HL-60 (cell line): ENCODE measurements at places on chromosomes 3 and 15.

DNA sequence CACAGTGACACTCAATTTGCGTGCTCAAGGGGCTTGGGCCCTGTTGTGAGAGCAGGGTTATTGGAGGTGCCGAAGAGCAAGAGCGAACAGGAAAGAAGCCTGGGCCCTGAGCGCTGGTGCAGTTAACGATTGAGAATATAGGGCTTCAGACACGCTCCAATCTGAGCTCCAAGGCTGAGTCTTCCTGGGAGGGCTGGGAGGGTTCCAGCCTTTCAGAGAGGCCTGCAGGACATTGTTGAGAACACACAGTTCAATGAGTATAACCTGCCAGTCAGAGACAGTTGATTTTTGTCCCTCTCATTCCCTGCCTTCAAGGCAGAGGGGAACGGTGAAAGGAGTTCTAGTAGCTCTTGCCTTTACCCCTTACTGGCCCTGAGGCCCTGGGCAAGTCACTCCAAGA is 47.3 kb downstream of the GLDN start:
- no peak for DNase-seq

DNA sequence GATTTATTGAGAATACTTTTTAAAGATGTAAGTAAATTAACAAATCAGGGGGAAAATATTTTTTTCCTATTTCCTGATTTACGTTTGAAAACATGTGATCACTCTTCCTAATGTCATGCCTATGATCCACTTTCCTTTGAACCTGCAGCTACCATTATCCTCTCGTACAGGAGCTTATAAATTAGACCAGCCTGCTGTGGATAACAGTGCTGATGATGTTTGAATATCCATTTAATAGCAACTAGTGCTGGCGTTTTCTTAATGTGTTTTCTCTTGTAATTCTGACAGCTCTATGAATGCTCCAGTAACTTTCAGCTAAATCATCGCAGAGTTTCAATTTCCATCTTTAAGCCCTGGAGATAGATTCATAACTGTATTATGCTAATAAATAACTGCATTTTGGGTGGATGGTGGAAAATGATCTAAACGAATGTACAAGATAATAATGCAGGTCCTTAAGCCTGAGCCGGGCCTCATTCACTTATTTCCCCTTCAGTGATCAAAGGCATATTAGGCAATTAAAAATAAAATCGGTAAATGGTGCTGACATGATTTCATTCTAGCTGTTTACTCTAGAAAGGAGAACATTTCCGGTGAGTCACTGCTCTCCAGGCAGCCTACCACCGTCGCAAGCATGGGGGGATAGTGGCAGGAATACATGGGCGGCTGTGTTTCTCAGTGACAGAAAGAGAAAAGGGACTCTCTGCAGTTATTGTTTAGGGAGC is 58.5 kb upstream of the SLC24A5 start:
- DNase-seq = no peak

GRCh38 chr3:31620656-31621055 is 87.9 kb downstream of the STT3B start:
- no peak for DNase-seq

- no peak for DNase-seq
Measured at GRCh38 chr3:38528457-38528856, 32.3 kb downstream of the EXOG start.

GRCh38 chr3:197994736-197995135 is 34.7 kb downstream of the LMLN start:
- no peak for DNase-seq

- DNase-seq = no peak
Measured at GRCh38 chr15:42153874-42154211, 2.6 kb downstream of the PLA2G4F start.

GRCh38 chr3:160226026-160226907 is 1.0 kb downstream of the C3orf80 start:
- no peak for DNase-seq

DNA sequence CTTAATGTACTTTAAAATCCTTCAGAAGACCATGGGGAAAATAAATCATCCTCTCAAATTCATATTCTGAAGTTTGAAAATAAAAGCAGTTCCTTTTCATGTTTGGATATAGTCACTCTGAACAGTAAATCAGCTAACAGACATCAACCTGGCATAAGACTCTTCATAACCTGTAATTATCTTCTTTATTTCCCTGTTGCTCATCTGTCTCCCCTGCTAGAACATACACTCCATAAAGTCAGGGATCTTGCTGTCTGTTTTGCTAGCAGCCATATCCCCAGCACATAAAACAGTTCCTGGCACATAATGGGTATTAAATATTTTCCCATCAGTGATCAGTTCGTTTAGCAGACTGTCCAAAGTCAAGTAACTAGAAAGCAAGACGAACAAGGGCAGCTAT is 11.2 kb downstream of the VGLL4 start:
- DNase-seq = no peak

- no peak for DNase-seq
Measured at GRCh38 chr3:52788890-52789745, 5.5 kb upstream of the ITIH3 start.

- DNase-seq = no peak
Measured at GRCh38 chr3:112128843-112129727, 4.0 kb downstream of the GCSAM start.

GRCh38 chr15:95937128-95937528 is 393.4 kb upstream of the NR2F2 start:
- peak; percentile 23 for DNase-seq

DNA sequence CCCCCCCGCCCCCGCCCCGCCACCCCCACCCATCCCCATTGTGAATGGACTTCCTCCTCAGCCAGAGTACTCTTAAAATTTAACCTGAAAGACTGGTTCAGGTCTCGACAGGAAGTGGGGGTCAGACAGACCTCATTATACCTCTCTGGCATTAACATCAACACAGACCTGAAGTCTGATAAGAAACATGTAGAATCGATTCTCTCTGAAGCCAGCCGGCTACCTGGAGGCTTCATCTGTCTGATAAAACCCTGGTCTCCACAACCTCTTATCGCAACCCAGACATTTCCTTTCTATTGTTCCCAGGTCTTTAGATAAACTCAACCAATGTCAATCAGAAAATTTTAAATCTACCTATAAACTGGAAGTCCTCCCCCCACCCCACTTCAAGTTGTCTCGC is 42.6 kb downstream of the SLCO2A1 start:
- no peak for DNase-seq

GRCh38 chr3:185637388-185637787 is 51.3 kb downstream of the SENP2 start:
- DNase-seq = no peak

GRCh38 chr3:11930084-11930483 is 74.1 kb upstream of the SYN2 start:
- DNase-seq = no peak

- DNase-seq = no peak
Measured at GRCh38 chr3:99645277-99646106, 7.1 kb downstream of the COL8A1 start.

- no peak for DNase-seq
Measured at GRCh38 chr3:139533781-139534454, 5.6 kb downstream of the RBP1 start.
